ENCODE measurements at places on chromosomes 5 and 9.

GRCh38 chr5:79399046-79399445 is 114.9 kb downstream of the HOMER1 start:
- no peak for DNase-seq

DNA sequence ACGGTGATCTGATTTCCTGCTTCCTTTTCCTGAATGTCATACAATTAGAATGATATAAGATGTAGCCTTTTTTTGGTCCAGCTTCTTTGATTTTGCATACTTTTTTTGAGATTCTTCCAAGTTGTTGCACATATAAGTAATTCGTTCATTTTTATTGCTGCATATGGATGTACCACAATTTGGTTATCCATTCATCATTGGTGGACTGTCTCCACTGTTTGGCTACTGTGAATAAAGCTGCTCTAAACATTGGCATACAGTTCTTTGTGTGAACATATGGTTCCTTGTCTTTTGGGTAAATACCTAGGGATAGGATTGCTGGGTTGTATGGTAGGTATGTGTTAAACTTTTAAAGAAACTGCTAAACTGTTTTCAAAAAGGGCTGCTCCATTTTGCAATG is 52.6 kb downstream of the OR1J1 start:
- no peak for DNase-seq

- DNase-seq, result no peak
Observed at GRCh38 chr9:21812946-21813568, 10.6 kb downstream of the MTAP start.

DNA sequence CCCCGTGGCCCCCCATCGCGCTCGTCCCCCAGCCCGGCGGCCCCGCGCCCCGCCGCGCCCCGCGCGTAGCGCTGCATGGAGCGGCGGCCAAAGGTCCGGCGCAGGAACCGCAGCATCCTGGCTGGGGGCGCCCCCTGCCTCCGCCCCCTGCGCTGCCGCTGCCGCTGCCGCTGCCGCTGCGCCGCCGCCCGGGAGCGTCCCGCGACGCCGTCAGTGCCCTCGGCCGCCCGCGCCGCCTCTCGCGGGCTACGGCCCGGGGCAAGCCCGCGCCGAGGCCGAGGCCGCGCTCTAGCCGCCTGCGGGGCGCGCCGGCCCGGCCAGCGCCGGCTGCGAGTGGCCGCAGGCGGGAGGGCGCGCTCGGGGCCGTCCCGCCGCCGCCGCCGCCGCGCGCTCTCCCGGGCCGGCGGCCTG is 523 bp downstream of the EPB41L4B start:
- no peak for DNase-seq

All from fibroblast of skin of left quadriceps (primary cell).